NCI-H1092 (cell line): ENCODE measurements at places on chromosomes 2 and 18.

- DNase-seq = no peak
Measured at GRCh38 chr2:102508863-102509262, 35.8 kb downstream of the SLC9A4 start.

GRCh38 chr2:2787301-2787907 is 456.3 kb upstream of the MYT1L start:
- no peak for DNase-seq

DNA sequence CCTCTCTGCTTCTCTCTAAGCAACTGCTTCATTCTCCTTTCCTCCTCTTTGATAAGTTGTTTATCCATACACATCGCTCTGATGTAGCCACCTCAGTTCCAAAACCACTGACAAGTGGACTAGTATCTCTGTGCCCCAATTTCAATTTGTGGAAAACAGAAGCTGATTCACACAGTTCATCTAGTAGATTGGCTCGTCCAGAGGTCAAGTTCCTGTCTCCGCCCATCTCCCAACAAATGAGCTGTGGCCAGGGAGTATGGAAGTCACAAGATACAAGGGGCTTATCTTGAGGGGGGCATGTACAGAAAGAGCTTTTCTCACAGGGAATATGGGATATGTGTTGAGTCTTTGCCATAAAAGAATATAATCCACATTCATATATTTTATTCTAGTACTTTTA is 17.7 kb upstream of the CHN1 start:
- DNase-seq = no peak

DNA sequence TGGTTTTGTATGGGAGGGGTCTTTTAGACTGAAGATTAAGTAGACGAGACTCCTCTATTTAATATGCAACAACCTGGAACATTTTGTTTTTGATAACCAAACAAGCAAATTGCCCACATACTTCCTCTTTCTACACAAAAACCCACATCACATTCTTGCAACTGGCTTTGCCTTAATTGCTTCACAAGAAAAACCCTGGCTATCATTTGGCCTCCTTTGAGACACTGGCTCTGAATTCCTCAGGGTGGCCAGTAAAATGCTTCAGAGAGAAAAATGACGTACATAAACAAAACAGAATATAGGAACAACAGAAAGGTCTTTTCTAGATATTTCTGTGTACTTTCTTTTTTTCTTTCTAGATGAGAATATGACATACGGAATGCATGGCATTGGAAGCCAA is 103.0 kb downstream of the TRIB2 start:
- DNase-seq = no peak

- no peak for DNase-seq
Measured at GRCh38 chr2:28949190-28949589, 31.9 kb upstream of the TOGARAM2 start.

DNA sequence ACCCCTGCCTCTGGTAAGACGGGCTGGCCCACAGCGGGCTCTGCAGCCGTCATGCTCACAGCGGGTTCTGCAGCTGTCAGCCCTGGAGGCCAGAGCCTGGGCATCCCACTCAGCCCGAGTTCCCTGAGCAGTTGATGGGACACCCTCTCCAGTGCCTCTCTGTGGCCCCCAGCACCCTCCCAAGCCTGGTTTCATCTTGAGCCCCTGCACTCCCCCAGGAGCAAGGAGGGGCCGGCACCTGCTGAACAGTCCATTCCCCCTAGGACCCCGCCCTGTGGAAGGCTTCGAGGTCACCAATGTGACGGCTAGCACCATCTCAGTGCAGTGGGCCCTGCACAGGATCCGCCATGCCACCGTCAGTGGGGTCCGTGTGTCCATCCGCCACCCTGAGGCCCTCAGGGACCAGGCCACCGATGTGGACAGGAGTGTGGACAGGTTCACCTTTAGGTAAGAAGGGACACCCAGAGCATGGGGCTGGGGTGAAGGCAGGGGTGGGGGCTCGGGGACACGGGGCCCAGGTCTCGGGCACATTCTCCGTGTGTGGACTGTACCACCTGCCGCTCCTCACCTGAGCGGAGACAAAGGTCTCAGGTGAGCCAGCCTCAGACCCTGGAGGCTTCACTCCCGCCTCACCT is 34.5 kb downstream of the MTERF4 start:
- DNase-seq = no peak

GRCh38 chr2:186060744-186061440 is 322.3 kb downstream of the FSIP2 start:
- DNase-seq = no peak

- no peak for DNase-seq
Measured at GRCh38 chr2:98123286-98123685, 36.3 kb downstream of the VWA3B start.

GRCh38 chr2:223725986-223726970 is 111.1 kb downstream of the AP1S3 start:
- no peak for DNase-seq
